ENCODE measurements at places on chromosomes 4 and X.

DNA sequence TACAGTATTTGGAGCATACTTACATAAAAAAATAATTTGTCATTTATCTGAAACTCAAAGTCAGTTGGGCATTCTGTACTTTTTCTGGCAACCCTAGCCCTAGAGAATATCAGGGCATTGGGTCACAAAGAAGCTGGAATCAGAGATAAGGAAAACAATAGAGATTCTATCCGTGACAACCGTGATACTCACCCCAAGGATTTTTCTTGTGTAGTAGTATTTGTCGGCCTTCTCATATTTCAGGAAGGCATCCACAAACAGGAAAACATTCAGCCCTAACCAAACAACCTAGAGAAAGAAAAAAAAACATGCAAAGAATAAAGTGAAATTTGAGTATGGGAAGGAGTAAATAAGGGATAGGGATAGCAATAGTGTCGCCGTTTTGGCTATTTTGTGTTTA lies 3.6 kb downstream of the NOX1 start:
- no peak for DNase-seq

DNA sequence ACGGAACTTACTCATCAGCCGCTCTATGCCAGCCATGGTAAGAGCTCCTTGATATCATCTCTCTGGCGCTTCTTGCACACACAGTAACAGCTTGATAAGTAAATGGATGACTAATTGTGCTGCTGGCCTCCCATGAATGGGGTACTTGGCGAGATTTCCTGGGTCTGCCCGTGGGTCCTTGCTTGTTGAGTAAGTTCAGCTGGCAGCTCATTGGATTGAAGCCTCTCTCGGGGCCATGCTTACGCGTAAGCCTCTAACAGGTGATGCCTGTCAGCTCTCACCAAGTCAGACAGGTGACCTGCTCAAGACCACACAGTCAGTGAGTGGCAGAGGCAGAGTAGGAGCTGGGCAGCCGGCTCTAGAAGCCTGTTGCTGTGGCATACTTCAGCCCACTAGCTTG lies 7.7 kb downstream of the NSG1 start:
- DNase-seq = no peak

GRCh38 chr4:184066584-184067300 lies 150.9 kb downstream of the ENPP6 start:
- DNase-seq = no peak

DNA sequence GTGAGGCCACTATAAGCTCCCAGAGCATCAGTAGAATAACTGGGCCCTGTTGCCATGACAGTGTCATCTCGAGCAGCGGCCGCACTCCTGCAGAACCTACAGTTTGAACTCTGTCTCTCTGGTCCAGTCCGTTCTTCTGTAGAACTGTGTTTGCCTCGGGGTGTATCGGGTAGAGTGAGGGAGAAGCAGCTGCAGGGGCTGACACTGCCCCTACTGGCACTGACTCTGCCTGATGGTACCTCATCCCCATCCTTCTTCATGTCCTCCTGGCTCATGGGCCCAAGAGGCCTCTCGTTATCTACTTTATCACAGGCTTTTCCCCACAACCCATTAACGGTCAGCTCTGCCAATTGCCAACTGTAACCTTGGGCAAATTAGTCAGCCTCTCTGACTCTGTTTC lies 96.5 kb downstream of the NPNT start:
- no peak for DNase-seq

DNA sequence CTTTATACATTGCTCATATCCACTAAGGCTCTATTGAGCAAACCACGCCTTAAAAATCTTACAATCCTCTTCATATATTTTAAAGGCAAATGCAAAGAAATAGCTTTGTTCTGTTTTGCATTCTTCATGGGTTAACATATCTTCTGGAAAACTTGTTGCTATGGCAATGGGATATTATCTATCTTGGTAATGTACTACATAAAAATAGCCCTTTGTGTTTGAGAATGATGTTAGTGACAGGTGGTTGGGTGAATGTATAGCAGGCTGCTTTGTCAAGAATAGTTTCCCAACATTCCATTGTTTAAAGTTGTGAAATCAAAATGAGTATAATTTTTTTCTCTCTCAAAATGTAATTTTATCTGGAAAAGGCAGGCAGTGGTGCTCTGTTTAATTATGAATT lies 16.8 kb downstream of the REPS2 start:
- no peak for DNase-seq

GRCh38 chrX:94204524-94204923 lies 530.5 kb downstream of the FAM133A start:
- DNase-seq = no peak

GRCh38 chrX:128020701-128021100 lies 31.5 kb downstream of the ACTRT1 start:
- DNase-seq = no peak

DNA sequence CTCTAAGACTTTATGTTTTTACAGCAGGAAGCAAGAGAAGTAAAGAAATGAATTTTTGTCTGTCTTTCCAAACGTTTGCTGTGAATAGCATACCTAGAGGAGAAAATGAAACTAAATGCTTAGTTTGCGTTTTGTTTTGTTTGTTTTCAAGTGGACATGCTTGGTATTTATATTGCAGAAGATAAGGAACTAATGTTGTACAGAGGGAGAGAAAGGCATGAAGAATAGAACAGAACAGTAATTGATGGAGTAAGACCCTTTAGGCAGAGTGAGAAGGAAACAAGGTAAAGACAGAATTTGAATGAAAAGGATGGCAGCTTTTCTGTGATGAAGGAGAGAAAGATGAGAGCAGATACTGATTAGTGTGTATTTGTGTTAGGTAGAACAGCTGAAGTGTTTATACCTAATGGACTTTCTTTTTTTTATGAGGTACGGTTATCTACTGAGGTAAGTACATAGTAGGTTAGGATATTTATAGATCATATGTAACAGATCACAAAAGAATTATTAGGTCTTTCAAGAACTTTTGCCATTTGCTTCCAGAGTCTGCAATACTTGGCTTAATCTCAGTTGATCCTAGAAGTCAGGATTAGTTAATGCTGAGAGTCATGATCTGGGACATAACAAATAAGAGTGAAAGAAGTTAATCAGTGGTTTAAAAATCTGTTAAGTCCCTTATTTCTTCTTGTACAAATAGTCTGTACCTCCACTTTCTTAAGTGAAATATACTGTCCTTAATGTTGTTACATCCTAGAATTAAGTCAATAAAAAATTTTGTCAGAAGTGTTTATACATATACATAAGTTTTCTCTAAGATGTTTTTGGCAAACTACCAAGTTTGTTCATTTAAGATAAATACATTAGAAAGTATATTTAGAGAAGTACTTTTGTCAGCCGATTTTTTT lies 36.8 kb downstream of the FABP2 start:
- no peak for DNase-seq
